ENCODE measurements at places on chromosomes 6 and 20.

GRCh38 chr20:39607141-39607540 lies 645.0 kb downstream of the DHX35 start:
- DNase-seq, result no peak

DNA sequence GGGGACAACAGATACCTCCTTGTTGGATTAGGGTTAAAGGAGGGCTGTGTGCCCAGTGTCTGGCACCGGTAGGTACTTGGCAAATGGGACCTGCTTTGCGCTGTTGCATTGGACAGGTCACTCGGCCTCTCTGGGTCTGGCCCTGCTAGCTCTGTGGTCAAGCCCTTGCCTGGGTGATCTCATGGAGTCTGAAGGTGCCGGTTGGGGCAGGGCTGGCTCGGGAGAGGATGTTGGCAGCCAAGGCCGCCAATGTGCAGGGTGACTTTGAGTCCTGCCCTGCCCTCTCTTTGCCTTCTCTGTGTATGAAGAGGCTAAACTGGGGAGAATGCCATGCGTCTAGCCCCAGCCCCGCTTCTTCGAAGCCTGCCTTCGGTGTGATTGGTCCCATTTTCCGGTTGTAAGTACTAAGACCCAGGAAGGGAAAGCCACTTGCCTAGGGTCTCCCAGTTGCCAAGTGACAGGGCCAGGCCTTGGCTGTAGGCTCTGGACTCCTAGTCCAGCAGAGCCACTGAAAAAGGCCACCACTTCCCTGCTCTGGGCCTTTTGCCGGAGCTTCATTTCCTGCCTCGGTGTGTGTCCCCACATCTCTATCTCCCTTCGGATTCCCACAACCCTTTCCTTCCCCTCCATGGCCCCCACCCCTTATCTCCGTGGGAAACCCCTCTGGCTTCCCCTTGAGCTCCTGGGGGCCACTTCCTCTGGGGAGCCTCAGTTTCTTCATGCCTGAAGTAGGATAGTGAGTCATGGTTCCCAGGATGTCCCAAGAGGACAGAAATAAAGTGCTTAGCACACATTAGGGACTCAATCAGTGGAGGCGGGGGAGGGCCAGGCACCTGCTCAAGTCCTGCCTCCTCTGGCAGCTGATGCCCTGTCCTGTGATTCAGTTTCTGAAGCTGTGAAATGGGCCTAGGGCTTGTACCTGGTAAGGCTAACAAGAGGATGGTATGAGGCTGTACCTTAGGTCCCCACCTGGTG lies 3.9 kb downstream of the SRC start:
- DNase-seq, result no peak

DNA sequence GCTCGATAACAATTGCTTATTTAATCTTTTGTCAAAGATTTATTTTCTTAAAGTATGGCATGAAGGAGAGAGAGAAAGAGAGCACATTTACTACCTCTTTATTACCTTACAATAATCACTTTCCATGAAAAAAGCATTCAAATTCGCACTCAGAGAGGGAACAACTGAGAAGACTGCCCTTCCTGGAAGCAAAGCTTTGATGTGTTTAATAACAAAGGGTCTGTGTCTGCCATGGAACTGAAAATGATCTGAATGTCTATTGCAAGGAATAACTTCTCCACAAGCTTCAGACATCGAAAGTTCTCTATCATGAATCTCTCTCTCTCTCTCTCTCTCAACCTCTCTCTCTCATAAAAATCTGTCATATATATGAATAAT lies 308.9 kb downstream of the HDGFL1 start:
- DNase-seq, result no peak

DNA sequence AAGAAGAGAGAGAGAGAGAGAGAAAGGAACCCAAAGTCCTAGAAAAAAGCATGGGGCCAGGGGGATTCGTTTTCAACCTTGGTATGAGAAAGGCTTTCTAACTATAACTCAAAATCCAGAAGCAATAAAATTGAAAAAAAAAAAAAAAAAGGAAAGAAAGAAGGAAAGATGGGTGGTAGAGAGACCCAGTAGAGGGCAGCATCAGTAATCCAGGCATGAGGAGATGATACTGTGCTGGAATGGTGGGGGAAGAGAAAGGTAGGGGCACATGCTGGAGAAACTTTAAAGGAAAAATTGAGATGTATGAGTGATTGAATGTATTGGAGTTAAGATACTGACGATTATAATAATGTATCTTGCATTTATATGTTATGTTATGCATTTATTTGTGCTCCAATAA lies 1040.7 kb upstream of the FLRT3 start:
- no peak for DNase-seq

DNA sequence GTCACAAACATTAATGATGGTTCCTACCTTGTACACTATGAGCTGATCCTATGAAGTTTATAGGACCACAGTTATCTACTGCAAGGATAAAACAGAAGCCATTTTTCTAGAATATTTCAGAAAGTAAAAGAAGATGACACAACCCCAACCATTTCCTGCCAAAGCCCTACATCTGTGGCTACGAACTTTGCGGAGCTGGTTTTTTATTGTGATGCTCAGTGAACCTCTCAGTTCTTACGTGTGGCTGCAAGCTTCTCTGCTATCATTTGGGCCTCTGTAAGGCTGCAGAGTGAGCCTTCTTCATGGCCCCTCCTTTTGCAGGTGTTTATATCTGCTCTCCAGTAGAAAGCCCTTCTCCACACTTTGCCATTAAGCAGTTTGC lies 17.8 kb upstream of the TAGAP start:
- DNase-seq, result no peak

- no peak for DNase-seq
Measured at GRCh38 chr20:63959699-63960075, 3.5 kb upstream of the UCKL1 start.

All from activated CD8-positive, alpha-beta memory T cell treated with anti-CD3 and anti-CD28 coated beads for 1 hour (primary cell).